ENCODE measurements at places on chromosomes 1 and 21.

DNA sequence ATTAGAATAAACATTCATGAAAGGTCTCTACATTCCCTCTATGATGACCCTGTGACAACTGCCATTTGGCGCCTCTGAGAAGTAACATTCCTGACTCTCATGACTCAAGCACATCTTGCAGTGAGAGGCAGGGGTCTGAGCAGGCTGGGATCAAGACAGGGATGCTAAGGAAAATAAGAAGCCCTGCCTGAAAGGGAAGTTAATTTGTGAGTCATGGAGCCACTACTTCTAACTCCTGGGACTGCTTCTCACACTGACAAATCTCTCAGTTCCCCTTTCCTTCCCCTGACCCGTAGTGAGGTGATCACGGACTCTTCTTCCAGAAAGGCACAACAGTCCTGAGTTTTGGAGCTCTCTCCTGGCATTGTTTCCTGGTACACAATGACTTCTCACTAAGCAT, 231.9 kb downstream of the TNR start:
- peak; percentile 38 for DNase-seq

GRCh38 chr1:183319051-183319450, 99.1 kb downstream of the NMNAT2 start:
- DNase-seq, result no peak

- no peak for DNase-seq
Measured at GRCh38 chr1:179767177-179767581, 24.1 kb downstream of the FAM163A start.

DNA sequence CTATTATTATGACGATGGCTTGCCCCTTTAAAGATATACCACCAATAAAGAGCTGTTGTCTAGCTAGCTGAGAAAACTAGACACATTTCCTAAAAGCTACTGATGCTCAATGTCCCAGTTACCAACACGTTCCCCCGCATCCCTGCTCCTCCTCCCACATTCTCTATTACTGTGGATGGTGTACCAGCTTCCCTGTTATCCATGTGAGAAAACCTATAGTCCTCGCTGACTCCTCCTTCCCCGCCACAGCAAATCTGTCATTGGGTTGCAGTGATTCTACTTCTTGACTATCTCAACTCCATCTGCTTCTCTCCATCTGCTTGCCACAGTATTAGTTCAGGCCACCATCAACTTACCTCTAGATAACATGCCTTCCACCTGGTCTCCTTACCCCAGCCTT, 337.5 kb downstream of the KCNH1 start:
- no peak for DNase-seq

GRCh38 chr1:40703316-40703715, 11.8 kb downstream of the NFYC start:
- DNase-seq, result peak; percentile 81

GRCh38 chr1:38123356-38124135, 77.0 kb upstream of the POU3F1 start:
- peak; percentile 92 for DNase-seq

DNA sequence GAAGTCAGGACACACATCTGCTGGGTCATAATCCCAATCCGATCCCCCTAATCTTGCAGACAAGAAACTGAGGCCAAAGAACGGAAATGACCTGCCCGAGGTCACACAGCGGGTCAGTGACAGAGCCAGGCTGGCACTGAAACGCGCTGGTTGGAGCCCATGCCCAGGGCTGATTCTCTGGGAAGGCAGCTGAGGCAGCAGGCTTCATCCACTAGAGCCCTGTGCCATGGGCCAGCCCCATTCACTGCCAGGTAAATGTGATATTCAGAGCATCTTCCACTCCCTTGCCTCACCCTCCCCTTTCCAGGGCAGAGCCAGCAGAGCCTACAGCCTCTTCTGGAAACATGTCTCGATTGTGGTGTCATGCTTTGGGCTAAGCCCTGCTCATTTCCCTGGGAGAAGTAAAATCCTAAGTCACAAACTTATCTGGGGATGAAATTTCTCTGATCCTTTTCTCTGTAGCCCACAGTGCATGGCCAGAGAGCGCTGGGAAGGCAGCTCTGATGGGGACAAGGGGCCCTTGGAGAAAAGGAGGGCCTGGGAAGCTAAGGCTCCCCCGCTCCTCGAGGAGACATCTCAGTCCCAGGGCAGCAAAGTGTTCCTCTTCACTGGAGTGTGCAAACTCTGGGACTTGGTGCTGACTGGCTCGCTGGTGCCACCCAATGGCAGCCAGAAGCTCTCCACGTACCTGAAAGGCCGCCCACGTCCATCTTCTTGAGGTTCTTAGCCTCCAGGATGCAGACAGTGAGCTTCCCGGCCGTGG, 110.4 kb downstream of the SYT2 start:
- peak; percentile 86 for DNase-seq

GRCh38 chr1:226325178-226325577, 16.2 kb upstream of the LIN9 start:
- DNase-seq, result peak; percentile 64

DNA sequence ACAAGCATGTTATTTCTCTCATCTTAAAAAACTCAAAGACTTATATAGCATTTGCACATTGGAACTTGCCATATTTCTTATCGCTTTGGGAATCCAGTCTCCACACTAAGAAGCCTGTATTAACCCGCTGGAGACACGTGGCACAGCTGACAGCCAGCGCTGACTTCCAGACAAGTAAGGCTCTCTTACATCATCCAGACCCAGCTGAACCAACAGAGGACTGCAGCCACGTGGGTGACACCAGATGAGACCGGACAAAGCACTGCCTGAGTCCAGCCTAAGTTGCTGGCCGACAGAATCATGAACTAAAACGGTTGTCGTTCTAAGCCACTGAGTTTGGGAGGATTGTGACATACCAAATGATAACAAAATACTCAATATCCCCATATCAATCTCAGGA, 6.3 kb upstream of the CD247 start:
- DNase-seq, result no peak

DNA sequence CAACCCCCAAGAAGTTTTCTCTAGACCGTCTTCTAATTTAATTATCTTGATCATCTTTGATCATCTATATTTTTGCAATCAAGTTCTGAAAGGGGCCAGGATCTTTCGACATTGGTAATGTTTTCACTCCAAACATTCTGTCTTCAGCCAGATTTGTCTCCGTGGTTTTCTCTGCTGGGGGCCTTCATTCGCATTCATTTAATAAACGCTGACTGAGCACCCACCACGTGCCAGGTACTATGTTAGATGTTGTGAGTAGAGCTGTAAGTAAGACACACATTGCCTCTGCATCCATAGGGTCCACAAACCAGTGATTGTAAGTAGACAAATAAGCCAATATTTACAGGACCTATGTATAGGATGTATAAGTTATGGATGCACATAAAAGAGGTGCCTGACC, 134.5 kb upstream of the MROH9 start:
- DNase-seq, result no peak

DNA sequence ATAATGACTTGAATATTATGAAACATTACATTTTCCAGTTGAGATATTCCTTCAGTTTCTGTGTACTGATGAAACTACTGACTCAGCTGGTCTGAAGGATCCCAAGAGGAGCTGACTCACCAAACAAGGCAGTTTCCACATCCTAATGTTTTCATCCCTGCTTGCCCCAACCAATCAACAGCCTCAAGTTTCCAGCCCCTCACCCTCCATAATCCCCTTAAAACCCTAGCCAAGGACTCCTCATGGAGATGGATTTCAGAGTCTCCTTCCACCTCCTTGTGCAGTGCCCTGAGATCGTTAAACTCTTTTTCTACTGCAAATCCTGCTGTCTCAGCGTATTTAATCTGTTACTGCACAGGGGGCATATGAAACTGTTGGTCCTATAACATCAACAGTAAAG, 83.1 kb upstream of the HAO2 start:
- DNase-seq, result peak; percentile 70

DNA sequence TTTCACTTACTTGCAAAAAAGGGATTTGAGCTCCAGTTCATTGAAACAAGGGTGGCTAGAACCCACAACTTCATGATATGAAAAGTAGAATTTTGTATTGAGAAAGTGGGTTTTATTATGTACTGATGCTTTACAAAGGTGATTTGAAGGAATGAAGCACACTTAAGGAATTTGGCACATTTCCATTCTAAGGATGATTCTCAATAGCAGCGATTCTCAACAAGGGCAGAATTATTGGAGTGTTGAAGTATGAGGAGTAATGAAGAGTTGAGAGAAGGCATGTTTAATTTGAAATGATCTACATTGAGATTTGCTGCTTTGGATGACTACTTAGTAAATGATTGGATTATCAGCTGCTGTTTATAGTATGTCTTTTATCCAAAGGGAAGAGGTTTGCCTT, 54.7 kb downstream of the FNBP1L start:
- no peak for DNase-seq

DNA sequence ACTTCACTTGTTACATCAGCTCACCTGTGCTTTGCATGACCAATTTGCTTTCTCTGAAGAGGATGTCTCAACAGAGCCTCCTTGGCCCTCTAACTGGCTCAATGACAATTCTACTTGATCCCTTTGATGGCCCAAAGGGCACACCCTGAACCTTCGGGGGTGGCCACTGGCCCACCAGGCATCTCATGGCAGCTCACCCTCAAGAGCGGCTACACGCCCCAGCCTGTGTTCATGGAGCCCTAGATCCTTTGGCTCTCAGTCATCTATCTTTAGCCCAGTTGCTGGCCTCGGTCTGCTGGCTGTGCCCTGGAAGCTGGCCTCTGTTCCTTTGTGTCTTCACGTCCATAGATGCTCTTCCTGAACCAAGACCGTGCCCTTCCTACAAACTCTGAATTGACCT, 476.7 kb downstream of the NPHP4 start:
- DNase-seq, result no peak

- no peak for DNase-seq
Measured at GRCh38 chr1:110340207-110340468, 961 bp downstream of the RBM15 start.

DNA sequence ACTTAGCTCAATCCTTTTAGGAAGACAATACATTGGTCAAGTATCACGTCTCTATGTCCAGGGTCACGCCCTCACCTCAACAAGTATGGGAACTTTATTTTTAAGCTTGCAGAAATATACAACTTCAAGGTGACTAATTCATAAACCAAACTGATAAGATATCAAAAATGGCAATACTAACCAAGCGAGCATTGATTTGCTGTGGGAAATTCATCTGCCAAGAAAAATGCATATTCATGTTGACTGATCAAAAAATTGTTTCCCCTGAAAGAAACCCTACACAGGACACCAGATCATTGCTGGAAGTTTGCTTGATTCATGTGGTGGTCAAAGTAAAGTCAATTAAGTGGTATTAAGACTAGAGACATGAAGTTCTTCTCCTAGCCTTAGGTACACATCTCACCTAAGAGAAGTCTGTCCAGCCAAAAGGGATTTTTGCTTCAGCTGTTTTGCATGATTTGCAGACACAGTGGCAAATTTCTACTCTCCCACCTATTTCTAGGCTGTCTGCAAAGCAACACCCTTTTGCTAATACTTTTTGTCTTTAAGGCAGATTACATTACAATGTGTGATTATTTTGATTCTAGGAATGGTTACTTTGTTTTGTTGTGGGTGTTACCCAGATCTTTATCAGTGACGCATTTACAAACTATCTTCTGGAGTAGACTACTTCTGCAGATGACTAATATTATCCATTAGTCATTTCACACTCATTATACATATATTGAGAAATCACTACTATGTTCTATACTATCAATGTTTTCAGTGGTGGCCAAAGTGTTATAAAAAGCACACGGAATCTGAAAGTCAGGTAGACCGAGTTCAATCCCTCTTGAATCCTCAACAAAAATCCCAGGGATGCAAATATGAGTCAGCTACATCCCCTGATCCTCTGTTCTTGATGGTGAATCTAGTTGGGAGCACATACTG, 12.4 kb downstream of the SAMSN1 start:
- DNase-seq, result no peak

DNA sequence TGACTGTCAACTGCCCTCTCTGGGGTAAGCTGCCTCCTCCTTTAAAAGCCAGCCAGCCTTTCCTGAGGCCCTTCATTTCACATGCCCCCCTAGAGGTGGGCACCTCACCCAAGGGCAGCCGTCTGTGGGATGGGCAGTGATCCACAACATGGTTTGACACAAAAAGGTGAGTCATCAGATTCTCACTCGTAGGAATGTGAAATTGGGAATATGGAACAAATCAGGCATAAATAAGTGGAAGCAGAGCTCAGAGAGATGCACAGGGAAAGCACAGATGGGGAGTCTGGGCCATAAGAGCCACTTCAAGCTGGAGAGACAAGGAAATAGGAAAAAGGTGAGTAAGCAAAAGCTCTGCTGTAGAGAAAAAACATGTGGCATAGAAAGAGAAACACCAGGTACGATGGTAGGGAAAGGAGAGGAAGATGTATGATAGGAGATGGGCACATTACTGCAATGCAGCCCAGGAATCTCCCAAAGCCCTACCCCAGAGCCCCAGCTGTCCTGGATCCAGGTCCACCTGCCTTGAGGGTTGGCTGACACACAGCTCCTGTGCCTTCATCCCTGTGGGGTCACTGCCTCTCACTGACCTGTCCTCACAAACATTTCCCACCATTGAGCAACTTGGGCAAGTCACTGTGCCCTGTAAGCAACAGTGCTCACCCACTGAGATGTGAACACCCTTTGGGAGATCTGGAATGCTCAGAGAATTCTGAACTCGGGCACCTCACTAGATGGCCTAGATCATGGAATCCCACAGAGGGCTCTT, 86.6 kb downstream of the ASTN1 start:
- peak; percentile 76 for DNase-seq

DNA sequence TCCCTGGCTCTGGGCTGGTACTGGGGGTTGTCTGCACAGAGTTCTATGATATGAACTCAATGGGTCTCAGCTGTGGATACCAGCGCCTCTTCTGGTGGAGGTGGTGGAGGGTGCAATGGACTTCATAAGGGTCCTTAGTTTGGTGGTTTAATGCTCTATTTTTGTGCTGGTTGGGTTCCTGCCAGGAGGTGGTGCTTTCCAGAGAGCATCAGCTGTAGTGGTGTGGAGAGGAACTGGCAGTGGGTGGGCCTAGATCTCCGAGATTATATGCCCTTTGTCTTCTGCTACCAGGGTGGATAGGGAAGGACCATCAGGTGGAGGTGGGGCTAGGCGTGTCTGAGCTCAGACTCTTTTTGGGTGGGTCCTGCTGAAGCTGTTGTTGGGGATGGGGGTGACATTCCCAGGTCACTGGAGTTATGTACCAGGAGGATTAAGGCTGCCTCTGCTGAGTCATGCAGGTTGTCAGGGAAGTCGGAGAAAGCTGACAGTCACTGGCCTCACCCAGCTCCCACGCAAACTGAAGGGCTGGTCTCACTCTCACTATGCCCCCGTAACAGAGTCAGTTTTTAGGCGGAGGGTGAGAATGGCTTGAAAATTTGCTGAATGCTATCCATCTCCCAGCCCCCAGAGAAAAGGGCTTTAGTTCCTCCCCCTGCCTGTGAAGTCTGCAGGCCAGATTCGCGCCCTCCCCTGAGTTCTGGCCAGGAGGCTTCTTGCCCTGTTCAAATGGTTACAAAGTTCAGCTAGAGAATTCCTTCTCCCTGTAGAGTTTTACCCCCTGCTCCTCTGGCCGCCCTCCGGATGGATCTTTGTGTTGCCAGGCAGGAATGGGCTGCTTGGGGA, 902.9 kb downstream of the LTN1 start:
- DNase-seq, result peak; percentile 8
